ENCODE measurements at places on chromosomes 6 and 20.
A peak's percentile ranks its signal among the peaks of the same experiment; 100 is the strongest.

- peak; percentile 39 for DNase-seq
Observed at GRCh38 chr6:6758915-6759654, 170.6 kb downstream of the LY86 start.

- peak; percentile 13 for DNase-seq
Observed at GRCh38 chr6:83193747-83194566, 800 bp downstream of the RWDD2A start.

GRCh38 chr6:54074578-54075195 is 36.6 kb upstream of the MLIP start:
- DNase-seq = no peak

GRCh38 chr20:37807471-37808232 is 95.3 kb upstream of the VSTM2L start:
- no peak for DNase-seq

DNA sequence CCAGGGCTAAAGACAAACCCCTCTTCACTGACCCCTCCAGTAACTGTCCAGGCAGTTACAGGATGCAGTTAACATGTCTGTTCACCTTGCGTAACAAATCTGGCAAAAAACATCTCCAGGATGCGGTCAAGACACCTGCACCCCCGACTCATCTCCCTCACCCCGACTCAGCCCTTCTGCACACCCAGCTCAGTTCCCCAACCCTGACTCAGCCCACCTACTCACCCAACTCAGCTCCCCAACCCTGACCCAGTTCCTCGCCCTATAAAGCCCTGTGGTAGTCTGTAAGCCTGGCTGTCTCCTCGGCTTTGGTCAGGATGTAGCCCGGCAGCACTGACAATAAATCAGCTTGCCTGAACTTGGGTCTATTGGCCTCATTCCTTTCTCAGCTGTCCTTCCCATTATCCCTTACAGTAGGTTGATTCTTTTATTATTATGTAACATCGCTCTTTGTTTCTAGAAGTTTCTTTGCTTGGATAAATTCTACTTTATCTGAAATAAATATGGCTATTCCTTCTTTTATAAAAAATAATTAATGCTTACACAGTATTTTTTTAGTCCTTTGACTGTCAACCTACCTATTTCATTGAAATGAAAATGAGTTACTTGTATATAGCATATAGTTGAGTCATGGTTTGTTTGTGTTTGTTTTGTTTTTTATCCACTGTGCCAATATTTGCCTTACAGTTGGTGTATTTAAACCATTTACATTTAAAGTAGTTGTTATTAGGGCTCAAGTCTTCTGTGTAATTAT is 12.9 kb upstream of the ADTRP start:
- DNase-seq = peak; percentile 42

- DNase-seq = no peak
Observed at GRCh38 chr6:108175592-108176279, 9.9 kb downstream of the NR2E1 start.

GRCh38 chr20:20092827-20093226 is 40.5 kb downstream of the CFAP61 start:
- DNase-seq = no peak

DNA sequence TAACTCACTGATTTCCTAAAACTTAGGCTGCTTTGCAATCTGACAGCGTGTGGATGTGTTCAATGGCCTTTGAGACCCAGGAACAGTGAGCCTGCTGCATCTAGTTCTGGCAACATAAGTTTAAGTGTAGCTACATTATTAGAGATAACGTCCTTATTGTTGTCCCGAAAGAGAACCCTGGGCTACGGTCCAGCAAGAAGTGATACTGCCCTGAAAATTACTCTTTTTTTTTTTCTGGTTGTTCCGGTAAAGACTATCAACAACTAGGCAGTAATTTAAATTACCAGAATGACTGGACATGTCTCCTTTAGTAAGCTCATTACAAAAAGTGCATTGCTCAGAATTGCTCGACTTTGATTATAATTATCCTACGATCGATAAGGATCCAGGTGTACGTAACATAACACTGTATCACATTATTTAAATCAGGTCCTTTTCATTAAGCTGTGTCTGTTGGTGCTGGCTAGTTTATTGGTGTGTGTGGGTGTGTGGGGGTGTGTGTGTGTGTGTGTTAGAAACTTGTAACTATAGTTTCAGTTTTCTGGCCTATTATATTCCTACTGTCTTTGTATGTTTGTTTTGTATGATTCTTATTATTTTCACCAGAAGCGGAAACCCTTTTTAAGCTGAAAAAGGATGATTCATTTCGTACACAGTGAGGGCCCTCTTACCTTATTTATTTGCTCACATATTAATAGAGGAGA is 3.0 kb downstream of the TSHZ2 start:
- DNase-seq = peak; percentile 43

- DNase-seq = peak; percentile 34
Observed at GRCh38 chr6:6564154-6564553, 24.4 kb upstream of the LY86 start.

DNA sequence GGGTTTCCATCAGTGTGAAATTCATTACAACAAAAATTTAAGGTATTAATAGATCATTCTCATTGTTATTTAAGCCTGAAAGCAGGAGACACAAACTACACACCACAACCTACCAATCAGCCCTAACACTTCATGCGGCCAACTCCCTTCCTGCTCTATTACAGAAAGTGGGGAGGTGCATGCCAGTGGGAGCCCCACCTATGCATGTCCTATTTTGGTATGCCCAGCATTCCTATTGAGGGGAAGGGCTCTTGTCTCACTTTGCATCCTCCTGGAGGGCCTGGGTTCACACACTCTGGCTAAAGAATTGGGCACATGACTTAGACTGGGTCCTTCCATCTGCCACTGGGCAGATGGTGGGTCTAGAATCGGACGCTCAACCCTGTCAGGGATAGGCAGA is 450.0 kb downstream of the PTPRT start:
- DNase-seq = no peak

DNA sequence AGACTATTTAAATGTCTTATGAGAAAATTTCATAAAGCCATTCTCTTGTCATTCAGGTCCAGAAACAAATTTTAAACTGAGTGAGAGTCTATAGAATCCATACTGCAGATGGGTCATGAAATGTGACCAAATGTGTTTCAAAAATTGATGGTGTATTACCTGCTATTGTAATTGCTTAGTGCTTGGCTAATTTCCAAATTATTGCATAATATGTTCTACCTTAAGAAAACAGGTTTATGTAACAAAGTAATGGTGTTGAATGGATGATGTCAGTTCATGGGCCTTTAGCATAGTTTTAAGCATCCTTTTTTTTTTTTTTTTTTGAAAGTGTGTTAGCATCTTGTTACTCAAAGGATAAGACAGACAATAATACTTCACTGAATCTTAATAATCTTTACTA is 5.0 kb downstream of the MARCKS start:
- no peak for DNase-seq

DNA sequence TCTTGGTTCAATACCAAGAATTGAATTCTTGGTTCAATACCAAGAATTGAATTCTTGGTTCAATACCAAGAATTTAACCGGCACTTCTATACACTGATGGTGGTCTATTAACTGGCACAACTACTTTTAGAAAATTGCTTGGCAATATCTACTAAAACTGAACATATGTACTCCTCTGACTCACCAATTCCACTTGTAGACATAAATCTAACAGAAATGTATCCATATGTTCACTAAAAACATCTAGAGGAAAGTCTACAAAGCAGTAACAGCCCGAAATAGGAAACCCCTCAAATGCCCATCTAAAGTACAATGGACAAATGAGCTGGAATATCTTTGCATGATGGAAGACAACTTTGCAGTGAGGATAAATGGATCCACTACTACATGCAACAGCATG is 71.9 kb downstream of the KIF16B start:
- DNase-seq = no peak

- DNase-seq = no peak
Observed at GRCh38 chr20:61263938-61264337, 11.9 kb downstream of the CDH4 start.

DNA sequence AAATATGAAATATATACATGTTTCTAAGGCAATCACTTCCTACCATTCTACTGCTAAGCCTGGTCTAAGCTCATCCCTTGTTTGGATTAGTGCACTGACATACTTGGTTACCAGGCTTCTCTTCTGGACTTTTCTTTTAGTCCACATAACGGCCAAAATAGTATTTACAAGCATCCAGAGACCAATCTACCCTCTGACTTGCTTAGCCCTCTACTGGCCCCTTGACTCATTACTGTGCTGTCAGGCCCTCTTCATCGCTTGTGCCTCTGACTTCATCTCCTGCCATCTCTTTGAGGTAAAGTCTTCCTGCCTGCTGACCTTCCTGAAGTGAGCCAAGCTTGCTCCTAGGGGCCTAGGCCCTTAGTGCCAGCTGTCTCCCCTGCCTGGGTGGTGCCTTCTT is 35.1 kb downstream of the TULP4 start:
- no peak for DNase-seq

GRCh38 chr6:132504757-132505156 is 8.2 kb downstream of the STX7 start:
- no peak for DNase-seq

DNA sequence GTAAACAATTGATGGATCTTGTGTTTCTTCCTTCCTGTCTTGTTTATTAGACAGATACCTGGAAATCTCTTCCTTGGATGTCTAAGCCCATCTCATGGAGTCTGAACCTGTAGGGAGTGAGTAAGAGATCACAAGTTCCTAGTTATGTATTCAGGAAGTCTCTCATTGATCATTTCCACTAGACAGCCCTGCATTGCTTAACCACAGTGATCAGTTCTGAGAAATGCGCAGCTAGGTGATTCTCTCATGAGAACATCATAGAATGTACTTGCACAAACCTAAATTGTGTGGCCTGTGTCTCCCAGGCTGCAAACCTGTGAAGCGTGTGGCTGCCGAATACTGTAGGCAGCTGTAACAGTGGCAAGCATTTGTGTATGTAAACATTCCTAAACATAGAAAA is 39.1 kb downstream of the FAM120B start:
- no peak for DNase-seq

DNA sequence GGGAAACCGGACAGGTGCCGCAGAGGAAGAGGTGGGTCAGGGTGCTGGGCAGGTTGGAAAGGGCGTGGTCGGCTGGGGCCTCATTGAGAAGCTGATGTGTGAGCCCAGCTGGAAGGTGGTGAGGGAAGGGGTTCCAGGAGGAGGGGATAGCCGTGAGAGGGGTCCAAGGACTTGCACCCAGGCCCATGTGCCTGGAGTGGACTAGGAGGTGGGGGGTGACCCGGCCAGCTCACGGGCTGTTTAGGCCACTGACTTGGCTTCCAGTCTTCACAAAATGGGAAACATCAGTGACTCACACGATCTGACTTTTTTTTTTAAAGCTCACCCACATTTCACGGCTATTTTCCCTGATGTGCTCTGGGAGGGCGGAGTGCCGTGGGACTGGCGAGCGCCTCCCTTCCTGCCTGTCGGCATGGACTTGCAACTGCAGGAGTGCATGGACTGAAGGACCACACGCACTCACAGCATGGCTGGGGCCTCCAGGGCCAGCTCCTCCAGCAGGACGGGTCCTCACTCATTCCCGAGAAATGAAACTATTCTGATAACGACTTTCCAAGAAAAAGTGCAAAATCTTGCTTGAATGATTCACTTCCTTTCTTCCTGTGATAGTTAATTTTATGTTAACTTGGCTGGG is 13.5 kb upstream of the PDE10A start:
- DNase-seq = no peak

DNA sequence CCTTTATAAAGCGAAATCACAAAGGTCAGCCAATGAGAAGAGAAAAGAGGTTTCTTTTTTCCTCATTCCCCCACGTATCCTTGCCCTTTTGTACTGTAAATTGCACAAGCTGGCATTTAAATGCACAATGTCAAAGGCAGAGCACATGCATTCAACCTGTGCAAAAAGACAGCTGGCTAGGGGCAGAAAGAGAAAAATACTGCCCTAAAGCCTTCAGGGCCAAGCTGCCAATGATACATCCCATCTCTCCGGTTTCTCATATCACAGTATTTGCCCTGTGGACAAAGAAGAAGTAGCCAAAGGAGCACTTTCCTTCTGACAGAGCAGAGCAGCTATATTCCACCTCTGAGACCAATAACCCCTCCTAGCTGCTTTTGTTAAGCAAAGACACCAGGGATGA is 219.2 kb downstream of the TRDN start:
- no peak for DNase-seq

DNA sequence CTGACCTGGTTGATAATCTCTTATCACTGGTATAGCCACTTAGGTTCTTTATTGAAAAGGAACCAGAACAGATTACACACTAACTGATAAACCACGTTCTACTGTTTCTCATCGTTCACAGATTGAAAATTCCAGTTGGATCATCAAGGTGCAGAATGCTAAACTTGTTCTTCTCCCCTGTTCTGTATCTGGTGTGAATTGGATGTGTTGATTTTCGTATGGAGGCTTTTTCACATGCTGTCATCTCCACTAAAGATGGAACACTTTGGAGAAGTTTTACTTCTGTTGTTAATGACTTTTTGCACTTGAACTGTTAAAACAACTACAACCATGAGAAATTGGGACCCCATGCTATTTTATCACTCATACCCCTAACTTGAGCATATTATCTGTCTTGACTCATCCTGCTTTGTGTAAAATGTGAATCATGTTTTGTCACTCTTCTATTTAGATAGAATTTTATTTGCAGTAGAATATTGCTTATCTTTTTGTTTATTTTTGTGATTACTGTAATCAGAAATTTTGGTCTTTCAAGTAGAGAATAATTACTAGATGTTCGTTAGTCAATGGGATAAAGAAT is 17.5 kb downstream of the VAPB start:
- DNase-seq = no peak

DNA sequence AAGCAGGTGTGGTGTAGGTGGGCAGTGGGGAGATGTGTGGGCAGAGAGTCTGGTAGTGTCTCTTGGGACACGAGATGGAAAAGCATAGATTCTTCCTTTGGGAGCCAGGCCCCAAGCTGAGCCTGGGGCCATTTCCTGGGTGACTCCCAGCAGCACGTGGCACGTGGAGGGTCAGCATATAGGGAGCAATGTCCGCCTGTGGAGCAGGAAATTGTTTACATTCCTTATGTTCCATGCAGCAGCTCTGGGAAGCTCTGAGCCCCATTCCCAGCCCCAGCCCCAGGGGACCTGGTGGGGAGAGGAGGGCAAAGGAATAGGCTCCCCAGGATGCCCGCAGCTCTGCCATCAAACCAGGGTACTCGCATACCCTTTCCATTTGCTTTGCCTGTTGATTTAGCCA is 57.6 kb downstream of the DAAM2 start:
- no peak for DNase-seq

GRCh38 chr6:36873115-36873514 is 1.5 kb downstream of the PPIL1 start:
- DNase-seq = no peak

- DNase-seq = peak; percentile 94
Observed at GRCh38 chr20:43749734-43750294, 23.0 kb upstream of the GTSF1L start.

DNA sequence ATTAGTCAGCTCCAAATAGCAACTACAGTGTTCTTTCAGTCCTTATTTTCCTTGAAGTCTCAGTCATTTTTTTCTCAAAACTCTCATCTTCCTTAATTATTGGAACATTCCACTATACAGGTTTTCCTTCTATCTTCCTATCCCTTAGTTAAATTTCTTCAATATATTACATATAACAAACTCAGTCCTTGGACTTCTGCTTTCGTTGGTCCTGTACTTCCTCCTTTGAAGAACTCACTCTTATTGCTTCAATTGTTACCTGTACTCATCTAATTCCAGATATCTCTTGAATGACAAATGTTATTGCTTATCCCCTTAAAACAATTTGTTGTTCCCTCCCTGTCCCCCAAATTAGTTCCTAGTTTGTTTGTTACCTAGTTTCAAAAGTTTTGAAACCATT is 67.7 kb upstream of the NOTCH4 start:
- DNase-seq = no peak

- DNase-seq = no peak
Observed at GRCh38 chr6:25089442-25089841, 153.7 kb upstream of the RIPOR2 start.

All from activated CD4-positive, alpha-beta T cell treated with anti-CD3 and anti-CD28 coated beads for 48 hours (primary cell).